PC-9 (cell line): ENCODE measurements at places on chromosomes 12 and 14. TPM values are rescaled to one million over a fixed set of nuclear protein-coding genes. Genes with fewer than 3 reads are reported as not detected.

PMEL gene
- 8.7 and 12.6 TPM in 2 replicates for total RNA-seq

RNASE3 gene
- not detected in 2 replicates for total RNA-seq

ANO2 gene
- not detected in 2 replicates for total RNA-seq

DCP1B gene
- 6.2 and 6.8 TPM in 2 replicates for total RNA-seq

OTX2 gene
- not detected in 2 replicates for total RNA-seq

RAB15 gene
- total RNA-seq: 52.9 and 74.9 TPM in 2 replicates

FANCM gene
- total RNA-seq: 9.9 and 14.1 TPM in 2 replicates

PPFIA2 gene
- not detected in 2 replicates for total RNA-seq

AICDA gene
- not detected in 2 replicates for total RNA-seq

FAM186B gene
- 1.3 and 1.7 TPM in 2 replicates for total RNA-seq

DNA sequence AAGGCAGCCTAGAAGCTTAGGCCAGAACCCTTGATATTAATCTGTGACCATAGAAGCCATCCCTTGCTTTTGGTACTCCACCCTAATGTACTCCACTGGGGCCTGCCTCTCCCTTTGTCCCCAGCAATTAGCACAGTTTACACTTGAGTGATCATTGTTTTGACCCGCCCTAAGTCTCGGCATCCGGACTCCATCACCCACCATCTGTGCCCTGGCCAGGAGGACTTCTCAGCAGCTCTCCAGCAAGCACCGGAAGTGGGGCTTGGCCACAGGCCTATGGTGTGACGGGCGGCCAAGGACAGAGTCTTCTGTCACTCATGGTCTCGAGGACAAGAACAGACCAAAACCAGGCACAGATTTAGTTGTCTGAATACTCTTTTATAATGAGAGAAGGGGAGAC is 126.5 kb upstream of the NTF3 start:
- no peak for DNase-seq

DNA sequence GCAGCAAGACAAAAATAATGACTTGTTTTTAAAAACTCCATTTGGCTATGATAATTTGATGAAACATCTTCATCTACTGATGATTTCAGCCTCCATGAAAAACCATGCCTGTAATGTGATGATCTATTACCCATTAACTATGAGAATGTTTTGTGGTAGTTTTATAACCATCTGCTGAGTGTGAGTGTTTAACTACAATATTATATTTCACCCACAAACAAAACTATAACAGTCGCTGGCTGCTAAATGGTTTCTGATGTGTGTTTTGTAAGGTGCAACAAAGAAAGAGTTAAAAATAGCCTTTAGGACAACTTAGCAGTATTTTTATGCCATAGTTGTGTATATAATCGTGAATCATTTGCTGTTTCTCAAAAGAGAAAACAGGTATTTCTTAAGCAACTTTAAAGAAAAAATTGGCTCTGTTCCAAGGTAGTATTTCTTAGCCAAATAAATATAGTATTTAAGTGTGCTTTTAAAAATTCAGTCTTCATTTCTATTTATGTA is 4.9 kb downstream of the PTHLH start:
- no peak for DNase-seq

DNA sequence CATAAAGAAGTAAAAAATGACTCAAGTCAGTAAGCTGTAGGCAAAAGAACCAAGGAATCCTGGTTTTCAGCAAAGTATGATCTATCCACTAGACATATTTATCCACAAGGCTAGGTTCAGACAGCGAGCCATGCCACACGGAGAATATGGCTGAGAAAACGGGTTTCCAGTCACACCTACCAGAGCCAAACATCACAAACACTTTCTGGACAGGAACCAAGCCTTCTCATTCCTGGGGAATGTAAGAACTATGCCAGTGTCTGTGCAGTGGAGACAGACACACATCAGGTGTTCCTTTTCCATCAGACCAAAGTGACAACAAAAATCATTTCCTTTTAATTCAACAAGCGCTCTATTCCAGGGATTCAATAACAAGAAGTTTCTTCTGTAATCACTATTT is 41.1 kb downstream of the AREL1 start:
- peak; percentile 80 for DNase-seq

GRCh38 chr14:76784881-76785280 is 23.6 kb downstream of the VASH1 start:
- DNase-seq: peak; percentile 80

GRCh38 chr14:34003691-34004090 is 52.8 kb upstream of the EGLN3 start:
- no peak for DNase-seq

DNA sequence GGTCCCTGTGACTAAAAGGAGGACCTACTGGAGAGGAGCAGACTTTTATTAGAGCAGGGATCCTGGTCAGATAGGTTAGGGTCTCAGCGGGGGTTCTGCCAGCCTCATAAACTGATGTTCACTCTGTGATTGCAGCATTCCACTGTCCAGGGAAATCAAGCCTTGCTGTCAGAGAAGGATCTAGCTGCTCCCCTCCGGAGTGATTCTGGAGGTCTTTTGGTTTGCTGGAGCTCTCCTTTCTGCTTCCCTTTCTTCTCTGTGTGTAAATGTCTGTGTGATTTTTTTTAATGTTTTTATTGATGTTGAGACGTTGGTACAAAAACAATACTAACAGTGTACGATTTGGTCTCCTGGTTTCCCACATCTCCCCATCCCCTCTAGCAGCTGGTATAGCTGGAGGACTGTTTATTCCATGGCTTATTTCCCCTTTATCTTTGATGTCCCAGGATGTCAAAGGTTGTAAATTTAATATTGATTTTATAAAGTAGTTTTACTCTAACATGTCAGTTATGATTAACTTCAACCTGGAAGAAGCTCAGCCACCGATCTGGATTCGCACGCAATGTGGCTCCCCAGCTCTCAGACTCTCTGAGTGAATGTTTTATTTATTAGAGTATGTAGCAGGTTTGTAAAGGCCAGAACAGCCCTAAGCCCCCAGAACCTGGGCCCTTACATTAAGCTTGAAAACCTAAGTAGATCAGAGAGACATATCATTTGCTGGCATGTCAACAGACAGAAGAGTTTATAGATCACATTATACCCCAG is 202.3 kb upstream of the G2E3 start:
- no peak for DNase-seq

DNA sequence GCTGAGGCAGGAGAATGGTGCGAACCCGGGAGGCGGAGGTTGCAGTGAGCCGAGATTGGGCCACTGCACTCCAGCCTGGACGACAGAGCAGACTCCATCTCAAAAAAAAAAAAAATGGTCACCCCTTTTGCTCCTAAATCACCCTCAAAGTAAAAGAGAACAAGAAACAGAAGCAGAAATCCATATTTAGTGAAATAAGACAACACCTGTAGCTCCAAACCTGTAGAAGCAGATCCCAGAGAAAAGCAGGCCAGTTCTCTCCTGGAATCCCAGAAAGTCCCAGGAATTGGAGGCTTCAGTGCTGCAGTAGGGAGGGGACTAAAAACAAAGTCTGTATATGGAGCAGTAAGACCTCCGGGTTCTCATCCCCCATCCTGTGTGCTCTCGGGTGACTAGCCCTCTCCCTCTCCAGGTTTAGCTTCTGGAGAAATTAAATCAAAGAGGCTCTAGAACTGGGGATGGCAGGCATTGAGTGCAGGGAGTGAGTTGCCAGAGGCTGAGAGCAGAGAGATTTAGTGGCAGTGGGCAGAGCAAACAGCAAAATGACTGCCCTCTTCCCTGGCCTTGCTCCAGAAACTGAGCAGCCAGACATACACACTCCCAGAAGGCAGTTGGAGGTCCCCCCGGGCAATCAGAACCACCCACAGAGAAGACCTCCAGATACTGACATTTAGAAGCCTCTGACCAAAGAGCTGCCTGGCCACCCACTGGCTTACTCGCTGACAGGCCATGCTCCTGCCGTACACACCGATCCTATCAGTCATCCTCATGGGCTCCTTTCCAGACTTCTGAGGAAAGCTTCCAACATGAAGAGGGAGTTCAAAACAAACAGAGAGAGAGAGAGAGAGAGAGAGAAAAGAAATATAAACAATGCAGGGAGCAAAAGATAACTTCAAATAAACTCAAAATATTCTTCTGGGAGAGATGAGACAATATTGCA is 6.3 kb upstream of the MLXIP start:
- DNase-seq: peak; percentile 66

DNA sequence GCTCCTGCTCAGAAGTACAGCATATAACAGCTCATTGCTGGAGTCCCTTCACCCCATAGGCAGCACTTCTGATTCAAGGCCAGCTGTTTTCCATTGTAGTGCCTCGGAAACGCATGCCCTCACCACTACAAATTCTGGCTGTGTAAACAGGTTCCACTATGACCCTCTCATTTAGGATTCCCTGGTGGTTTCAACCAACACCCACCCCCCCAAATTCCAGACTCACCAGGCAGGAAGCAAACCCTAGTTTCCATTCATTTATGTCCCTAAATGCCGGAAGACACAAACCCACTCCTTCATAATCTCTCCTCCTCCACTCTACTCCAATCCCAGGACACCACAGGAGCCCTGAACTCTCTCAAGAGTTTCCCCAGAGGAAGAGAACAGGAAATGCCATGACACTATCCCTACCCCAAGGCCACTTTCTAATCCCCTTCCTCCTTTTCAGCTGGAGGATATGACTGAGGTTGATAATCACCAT is 75.9 kb upstream of the TMPO start:
- DNase-seq: no peak

GRCh38 chr14:75579338-75579864 is 981 bp downstream of the FLVCR2 start:
- no peak for DNase-seq

DNA sequence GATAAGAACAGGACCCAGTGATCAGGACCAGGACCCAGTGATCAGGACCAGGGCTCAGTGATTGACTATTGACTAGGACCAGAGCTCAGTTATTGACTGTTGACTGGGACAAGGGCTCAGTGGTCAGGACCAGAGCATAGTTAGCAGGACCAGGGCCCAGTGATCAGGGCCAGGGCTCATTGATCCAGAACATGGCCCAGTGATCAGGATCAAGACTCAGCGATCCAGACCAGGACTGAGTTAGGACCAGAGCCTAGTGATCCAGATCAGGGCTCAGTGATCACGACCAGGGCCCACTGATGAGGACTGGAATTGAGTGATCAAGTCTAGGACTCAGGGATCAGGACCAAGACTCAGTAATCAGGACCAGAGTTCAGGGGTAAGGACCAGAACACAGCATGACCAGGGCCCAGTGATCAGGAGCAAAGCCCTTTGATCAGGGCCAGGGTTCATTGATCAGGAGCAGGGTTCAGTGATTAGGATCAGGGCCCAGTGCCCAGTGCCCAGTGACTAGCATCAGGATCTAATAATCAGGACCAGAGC is 176.0 kb downstream of the TMEM121 start:
- no peak for DNase-seq
